ENCODE measurements at places on chromosomes 5 and 9.

GRCh38 chr5:3602785-3603502, 7.3 kb downstream of the IRX1 start:
- DNase-seq, result no peak

- DNase-seq, result no peak
Measured at GRCh38 chr5:151675611-151676313, 11.0 kb downstream of the SPARC start.

DNA sequence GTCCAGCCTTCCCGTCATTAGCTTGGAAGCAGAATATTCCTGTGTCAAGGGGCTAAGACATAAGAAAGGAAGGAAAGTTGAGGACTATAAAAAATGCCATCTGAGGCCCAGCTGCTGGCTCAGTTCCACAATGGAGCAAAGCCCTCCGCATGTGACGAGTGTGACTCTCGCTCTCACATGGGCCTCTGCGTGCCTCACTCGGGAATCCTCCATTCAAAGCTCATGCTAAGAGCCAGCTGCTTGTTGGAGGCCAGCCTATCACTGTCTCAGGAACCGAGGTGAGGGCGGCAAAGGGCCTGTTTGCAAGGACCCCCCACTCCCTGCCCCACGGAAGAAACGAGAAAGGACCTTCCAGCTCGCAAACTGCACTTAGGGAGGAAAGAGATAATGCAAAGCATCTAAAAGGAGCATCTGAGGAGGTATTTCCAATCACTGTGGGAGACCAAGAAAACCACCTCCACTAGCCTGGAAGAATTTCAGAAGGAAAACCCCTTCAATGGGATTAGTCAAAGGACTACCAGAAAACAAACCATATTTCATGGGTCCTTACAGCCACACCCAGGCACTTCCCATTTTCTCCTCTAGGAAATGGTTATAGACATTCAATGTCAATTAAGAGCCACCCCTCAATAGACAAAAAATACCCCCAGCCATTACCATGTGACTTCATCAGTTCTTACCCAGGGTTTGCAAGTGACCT, 95.3 kb downstream of the PRRT1B start:
- no peak for DNase-seq

- DNase-seq, result no peak
Measured at GRCh38 chr5:155290937-155291336, 277.4 kb downstream of the KIF4B start.

Measured in GM19239 (cell line).